ENCODE measurements at places on chromosomes 3 and 15.

DNA sequence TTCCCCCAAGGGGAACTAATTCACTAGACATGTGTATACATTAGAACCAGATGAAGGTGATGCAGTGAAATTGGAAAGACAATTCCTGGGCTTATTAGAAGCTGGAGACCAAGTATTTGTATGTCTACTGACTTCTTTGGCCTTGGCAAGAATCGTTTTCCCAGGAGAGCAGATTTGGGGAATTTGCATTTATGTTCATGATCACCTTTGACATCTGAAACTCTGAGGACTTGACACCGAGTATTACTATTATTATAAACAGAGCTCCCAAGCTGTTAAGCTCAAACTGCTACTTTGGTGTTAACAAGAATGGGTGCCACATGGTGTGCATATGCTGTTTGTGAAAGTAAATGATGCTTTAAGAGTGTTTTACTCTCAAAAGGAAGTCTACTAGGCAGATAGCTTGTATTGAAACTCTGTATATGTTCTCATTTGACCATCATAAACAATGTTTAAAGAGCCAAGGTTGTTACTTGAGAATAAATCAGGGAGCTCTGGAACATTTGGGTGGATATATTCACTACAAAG is 519.8 kb upstream of the GOLIM4 start:
- DNase-seq: no peak

DNA sequence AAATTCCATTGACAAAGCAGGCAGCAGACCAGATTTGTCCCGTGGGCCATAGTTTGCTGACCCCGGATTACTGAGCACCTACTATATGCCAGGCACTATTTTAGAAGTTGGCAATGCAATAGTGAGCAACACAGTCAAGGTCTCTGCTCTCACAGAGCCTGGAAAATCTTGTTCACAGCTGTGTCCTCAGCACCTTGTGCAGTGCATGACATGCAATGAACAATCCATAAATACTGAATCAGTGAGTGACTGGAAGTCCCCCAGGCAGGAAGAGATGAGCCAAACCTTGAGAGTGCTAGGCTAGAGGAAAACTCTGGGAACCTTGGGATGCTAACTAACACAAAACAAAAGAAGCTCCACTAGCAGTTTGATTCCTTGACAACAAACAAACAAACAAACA is 14.4 kb downstream of the TM4SF1 start:
- DNase-seq: no peak

DNA sequence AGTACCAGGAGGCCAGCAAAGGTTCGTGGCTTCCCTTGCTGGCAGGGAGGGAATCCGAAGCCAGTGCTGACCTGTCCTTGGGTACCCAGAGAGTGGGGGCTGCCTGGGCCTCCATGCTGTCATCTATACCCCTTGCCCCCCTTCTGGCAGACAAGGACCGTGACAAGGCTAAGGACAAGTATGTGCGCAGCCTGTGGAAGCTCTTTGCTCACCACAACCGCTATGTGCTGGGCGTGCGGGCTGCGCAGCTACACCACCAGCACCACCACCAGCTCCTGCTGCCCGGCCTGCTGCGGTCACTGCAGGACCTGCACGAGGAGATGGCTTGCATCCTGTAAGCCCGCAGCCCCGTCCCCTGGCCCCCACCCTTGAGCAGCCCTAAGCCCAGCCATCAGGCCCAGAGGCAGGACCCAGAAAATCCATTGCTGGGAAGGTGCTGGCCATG is 2.8 kb downstream of the FES start:
- DNase-seq: no peak

GRCh38 chr3:4980229-4981203 is 1.3 kb downstream of the BHLHE40 start:
- peak; percentile 90 for DNase-seq

DNA sequence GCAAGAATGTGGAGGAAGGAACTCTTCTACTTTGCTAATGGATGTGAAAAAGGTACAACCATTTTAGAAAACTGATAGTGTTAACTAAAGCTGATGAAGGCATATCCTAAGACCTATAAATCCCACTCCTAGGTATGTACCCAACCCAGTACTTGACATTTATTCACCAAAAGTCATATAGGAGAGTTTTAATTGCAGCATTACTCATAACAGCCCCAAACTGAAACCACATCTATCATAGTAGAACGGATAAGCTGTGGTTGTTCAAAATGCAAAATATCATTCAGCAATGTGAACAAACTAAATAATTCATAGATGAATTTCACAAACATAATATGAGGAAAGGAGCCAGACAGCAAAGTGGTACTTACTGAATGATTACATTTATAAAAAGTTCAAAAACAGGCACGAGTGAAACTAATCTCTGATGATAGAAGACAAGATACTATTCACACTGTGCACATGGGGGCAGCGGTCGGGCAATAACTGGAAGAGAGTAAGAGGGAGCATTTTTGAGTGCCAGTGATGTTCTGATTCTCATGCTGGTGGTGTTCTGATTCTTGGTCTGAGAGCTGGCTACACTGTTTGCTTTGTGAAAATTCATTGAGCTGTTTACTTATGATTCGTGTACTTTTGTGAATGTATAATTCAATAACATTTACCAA is 34.3 kb downstream of the GOLIM4 start:
- no peak for DNase-seq

GRCh38 chr3:65331730-65332129 is 643.9 kb upstream of the ADAMTS9 start:
- no peak for DNase-seq

DNA sequence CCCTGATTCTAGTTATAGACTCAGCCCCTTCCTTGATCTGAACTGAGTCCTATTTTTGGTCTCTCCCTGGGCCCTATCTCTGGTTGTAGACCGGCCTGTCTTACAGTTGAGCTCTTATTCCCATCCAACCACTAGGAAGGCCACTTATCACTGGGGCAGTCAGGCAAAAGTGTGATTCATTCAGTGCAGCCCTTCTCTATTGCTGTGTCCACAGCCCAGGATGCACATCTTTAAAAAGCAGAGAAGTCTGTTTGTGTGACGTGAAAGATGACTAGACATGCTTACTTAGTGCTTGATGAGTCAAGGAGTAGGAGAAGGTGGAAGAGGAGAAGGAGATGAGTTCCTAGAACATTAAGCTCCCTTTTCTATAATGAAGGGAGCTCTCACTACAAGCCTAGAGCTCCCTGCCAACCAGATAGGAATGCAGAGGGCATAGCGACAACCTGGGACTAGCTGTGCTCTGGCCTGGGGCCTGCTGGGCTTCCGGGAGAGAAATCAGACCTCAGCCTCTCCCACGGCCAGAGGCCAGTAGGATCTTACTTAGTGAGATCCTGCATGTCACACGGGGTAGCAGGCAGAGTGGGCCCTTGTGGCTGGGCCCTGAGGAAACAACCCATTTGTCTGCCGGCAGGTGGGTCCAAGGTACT is 25.7 kb downstream of the INSYN1 start:
- DNase-seq: no peak

GRCh38 chr3:127132876-127133275 is 60.1 kb upstream of the PRR23E start:
- no peak for DNase-seq

DNA sequence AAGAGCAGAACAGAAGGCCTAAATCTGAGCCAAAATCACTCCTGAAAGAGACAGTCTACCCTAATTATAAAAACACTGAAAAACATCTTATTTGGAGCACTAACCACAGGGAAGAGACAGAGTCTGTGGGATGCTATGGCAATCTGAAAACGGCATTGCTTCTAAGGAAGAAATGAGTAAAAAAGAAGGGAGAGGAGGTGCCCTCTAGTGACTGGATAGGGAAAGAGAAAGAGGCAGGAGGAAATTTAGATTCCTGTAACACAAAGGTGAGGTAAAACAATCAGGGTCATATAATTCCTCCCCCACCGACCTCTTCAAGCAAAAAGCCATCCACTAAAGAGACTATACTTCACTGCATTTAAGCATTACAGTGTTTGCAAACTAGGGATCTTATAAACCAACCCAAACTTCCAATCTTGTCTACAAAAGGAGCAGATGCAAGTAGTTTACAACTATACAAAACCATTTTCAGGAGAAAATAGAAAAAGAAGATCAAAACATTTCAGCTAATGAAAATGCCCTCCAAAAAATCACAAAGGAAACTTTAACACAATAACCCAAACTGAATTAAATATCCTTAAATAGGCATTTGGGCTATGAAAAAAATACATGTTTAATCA is 32.6 kb downstream of the HACD2 start:
- no peak for DNase-seq

DNA sequence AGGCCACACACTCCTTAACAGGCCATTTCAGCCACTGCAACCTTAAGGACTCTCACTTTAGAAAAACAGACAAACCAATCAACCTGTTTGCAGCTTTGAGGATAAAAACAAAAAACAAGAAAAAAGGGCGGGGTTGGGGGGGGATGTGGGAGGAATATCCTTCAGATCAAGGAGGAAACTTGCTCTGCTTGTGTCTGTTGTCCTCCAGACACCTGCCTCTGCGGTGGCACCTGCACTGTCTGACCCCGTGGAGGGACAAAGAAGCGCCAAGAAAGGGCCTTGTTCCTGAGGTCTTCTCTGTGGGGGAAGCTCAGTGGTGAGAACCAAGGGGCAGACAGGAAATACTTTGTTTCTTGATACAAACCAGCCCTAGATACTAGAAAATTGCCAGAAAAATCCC is 70.5 kb downstream of the POLR2M start:
- DNase-seq: no peak

DNA sequence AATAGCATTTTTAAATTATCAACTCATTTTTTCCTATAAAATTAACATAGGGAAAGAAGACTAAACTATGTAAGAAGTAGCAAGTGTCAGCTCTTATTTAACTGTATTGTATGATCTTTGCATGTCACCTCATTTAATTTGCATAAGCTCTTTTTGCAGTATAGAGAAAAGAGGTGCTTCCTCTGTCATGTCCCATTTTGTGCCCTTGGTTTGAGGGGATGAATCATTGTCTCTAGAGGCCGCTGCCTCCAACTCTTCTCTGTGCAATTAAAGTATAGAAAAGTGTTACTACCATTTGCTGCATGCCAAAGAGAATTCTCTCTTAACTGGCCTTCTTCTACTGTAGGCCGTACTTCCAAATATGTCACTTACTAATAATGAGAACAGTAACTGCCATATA is 93.4 kb downstream of the LRRC28 start:
- DNase-seq: no peak

GRCh38 chr3:192929146-192929545 is 11.5 kb upstream of the MB21D2 start:
- no peak for DNase-seq

Data from activated CD8-positive, alpha-beta memory T cell treated with anti-CD3 and anti-CD28 coated beads, Interleukin-2, amount 50 U/mL, for 4 hours (primary cell).